ENCODE measurements at places on chromosomes 5 and 9.

- DNase-seq: no peak
Measured at GRCh38 chr9:134644725-134645606, 3.4 kb downstream of the COL5A1 start.

DNA sequence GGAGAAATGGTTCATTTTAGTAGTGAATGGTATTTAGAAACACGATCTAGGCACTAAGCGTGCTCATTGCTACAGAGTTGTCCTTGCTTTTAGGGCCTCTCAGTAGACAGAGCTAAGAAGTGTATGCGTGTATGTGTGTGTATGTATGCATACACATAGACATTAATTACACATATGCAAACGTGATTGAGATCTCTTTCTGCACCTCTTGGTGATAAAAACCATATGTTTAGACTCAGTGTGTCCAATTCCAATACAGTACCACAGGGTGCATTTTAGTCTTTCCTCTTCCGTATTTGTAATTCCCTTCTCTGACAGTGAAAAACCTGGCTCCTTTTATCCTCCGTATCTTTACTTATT is 13.1 kb downstream of the TRIO start:
- no peak for DNase-seq

DNA sequence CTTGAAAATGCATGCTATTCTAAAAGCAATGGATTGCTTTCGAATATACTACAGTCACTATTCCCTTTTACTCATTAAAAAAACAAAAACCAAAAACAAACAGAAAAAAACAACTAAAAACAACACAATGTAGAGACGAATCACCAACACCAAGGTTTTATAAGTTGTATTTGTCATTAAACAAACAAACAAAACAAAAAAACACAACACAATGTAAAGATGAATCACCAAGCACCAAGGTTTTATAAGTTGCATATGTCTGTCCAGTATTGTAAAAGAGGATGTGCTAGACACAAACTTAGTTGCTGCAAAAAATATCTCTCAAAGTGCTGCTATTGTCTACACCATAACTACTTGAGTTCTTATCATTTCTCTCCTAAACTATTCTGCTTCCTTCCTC is 1269.2 kb downstream of the EFNA5 start:
- no peak for DNase-seq

DNA sequence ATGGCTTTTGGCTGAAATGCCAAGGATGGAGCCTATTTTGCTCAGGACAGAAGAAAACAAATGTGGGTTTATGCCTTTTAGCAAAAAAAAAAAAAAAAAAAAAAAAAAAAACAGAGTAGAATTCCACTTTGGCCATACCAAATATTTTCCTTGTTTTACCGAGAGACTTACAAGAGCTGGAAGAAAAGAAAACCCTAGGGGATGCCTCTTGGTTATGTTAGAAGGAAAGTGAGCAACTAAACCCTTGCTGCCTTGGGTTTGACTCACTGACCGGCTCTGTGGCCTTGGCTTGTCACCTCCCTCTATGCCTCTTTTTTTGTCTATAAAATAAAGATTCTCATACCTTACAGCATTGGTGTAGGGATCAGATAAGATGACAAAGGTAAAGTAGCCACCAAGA is 69.6 kb upstream of the ABCA1 start:
- no peak for DNase-seq

- no peak for DNase-seq
Measured at GRCh38 chr5:98755406-98755805, 18.1 kb upstream of the RGMB start.

- DNase-seq: no peak
Measured at GRCh38 chr5:174177976-174178605, 132.6 kb downstream of the NSG2 start.

DNA sequence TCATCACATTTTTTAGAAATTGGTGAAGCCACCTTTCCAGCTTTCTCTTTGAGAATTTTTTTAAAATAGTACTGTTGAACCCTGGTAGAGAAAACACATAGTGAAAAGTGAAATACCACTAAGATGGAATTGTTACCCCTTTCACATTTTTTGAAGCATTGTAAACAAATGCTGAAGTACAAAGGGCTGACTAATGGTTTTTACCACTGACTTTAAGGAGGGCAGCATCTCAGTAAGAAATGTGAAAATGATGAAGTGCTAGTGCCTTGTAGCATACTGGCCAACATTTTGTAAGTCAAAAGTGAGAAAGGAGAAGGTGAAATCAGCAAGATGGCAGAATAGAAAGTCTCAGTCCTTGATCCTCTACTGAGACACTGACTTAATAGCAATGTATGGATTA is 320.6 kb downstream of the PJA2 start:
- DNase-seq: no peak

DNA sequence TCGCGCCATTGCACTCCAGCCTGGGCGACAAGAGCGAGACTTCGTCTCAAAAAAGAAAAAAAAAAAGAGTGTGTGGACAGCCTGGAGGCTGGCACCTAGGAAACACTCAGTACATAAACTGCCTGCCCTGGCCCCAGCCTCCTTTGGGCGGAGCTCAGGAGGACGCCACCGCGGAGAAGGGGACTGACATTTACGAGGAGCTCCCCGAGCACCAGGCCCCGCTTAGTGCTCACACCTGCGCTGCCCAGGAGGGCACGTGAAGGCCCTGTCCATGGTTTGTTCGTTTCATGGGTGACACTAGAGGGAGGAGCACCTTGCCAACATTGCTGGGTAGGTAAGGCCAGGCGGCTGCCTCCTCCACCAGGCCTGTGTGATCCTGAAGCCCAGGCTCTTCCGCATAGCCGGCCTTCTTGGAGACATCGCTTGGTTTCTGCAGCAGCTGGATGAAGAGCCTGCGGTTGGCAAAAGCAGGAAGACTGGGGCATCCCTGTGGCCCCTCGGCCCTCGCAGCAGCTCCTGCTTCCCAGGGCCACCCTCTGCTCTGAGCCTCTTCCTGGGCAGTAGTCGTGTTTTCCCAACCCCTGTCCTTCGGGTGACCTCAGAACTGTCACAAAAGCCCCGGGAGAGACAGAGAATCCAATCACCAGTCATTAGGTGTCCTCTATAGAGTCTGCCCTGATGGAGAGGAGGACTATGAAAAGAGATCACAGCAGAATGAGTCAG is 26.2 kb upstream of the LAMC3 start:
- no peak for DNase-seq

- DNase-seq: no peak
Measured at GRCh38 chr5:4191703-4192102, 596.1 kb downstream of the IRX1 start.

- no peak for DNase-seq
Measured at GRCh38 chr9:68505681-68506409, 34.8 kb downstream of the TMEM252 start.

DNA sequence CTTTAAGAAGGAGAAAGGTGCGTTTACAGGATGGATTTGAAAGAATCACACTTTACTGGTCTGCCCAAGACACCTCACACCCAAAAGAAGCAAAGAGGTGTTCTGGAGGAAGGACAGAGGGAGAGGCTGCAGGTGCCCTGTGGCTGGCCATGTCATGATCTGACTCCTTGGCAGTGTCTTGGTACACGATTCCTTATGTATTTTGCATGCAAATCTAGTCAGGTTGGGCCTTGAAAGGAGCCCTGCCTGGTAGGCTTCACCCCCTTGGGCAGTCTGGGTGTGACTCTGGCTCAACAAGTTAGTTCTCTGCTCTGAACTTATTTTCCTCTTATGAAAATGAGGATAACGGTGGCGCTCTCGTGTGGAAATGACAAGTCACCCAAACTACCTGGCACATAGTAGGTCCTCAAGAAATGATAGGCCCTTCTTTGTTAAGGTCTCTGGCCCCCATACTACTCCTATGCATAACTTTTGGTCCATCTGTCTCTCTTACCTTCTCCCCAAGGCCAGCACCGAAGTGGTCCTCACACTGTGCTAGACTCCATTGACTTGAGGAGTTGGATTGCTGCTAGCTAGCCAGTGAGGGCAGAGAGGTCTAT is 212.5 kb downstream of the SEMA6A start:
- DNase-seq: no peak

GRCh38 chr9:29966247-29966646 is 2393.0 kb upstream of the C9orf72 start:
- no peak for DNase-seq

DNA sequence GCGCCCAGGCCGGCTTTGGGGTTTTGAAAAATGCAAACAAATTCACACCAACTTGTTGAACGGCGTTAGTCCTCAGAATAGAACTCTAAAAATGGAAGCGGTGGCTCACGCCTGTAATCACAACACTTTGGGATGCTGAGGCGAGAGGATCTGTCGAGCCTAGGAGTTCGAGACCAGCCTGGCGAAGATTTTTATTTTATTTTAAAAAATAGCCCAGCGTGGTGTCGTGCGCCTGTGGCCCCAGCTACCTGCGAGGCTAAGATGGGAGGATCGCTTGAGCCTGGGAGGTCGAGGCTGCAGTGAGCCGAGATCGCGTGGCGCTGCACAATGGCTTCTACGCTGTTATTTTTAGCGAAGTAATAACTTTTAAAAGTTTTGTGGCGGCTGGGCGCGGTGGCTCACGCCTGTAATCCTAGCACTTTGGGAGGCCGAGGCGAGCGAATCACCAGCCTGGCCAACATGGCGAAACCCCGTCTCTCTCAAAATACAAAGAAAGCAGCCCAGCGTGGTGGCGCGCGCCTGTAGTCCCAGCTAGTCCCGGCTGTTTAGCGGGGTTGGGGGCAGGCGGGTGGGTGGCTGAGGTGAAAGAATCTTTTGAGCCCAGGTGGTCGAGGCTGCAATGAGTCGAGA is 694 bp upstream of the PLIN2 start:
- no peak for DNase-seq

- no peak for DNase-seq
Measured at GRCh38 chr9:33908114-33908513, 91.2 kb downstream of the UBE2R2 start.

GRCh38 chr5:102539996-102540728 is 41.4 kb upstream of the SLCO6A1 start:
- no peak for DNase-seq

DNA sequence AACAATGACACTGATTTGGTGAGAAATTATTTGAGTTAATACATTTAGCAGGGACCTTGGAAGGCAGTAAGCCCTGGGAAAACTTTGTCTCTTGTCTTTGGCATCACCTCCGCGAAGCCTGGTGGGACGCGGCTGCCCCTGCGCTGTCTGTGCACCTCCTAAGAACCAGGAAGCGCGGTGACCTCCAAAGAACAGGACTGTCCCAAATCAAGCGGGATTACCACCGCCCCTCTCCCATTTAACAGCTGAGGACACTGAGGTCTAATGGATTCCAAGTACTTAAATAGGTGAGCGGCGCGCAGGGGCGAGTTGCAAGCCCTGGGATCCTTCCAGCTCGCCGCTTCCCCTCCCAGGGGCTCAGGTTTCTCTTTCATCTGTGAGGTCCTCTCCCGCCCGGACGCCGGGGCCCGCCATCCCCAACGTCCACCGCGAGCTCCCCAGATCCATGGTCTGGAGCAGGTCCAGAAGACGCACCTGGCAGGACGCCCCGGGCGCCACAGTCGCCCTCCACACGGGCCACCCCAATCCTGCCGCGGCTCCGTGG is 432 bp downstream of the STARD4 start:
- DNase-seq: peak; percentile 33

GRCh38 chr5:178548746-178549145 is 41.4 kb downstream of the COL23A1 start:
- DNase-seq: no peak

GRCh38 chr5:97888439-97888838 is 705.4 kb upstream of the RIOK2 start:
- DNase-seq: no peak

DNA sequence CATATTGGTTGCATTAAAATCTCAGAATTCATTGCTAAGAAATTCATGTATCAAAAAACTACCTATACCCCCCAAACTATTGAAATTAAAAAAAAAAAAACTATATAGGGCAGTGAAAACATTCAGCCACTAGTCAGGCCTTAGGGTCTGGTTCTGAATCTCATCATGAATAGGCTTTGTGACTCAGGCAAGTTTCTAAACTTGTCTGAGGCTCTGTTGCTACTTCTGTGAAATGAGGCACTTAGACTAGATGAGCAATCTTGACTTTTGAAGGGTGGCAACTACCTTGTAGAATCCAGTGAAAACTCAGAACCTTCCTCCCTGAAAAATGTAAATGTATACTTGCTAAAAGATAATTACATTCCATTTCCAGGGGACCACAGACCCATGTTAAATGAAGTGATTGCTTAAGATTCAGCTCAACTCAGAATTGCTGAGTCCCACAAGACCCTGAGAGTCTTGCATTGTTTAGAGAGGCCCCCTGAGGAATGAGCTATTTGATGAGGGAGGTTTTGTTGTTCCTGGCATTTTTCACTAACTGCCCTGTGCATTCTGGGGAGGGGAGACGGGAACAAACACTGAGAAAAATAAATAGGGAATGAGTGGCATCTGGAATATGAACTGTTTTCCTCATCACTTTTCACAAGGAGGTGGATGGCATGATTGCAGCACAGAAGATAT is 29.5 kb downstream of the RAI14 start:
- DNase-seq: no peak

GRCh38 chr9:15349892-15350761 is 43.1 kb upstream of the TTC39B start:
- no peak for DNase-seq

- no peak for DNase-seq
Measured at GRCh38 chr5:118015511-118015910, 972.8 kb downstream of the DTWD2 start.

DNA sequence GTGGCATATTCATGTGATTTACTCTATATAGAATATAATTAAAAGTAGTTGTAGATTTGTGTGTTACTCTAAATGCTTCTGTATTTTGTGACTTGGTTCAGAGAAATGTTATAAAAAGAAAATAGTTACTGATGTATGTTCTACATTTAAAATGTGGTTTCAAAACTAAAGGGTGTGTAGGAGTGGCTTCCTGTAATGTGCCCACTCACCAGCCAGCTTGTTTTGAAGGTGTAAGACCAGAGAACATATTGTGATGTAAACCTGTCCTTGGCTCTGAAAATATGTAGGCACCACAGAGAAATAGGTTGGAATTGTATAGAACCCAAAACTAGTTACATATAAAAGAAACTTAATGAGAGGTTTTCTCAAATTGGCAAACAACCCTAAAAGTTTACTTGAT is 51.2 kb upstream of the ARRDC3 start:
- no peak for DNase-seq

GRCh38 chr5:37771731-37772130 is 68.1 kb downstream of the GDNF start:
- DNase-seq: no peak

DNA sequence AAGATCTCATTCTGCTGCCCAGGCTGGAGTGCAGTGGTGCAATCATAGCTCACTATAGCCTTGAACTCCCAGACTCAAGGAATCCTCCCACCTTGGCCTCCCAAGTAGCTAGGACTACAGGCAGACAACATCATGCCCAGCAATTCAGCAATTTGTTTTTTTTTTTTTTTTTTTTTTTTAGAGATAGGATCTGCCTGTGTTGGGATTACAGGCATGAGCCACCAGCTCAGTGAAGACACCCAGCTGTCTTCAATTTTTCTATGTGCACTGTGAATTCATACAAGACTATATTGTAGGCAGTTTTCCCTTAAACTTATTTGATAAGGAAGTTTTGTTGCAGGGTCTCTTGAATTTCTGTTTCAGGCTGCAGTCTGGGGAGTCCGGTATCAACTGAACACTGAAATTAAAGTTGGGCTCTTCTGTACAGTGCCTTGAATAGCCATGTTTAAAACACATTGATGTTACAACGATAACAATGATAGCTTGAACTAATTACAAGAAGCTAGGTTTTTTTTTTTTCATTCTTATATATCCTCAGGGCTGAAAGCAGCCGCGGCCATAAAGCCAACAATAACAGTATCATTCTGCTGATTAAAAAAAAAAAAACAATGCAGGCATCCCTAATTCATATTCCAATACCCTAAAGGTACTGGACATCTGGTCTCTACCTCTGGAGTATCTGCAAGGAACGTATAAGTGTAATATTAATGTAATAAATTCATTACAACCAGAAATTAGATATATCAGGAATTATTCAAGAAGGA is 63.5 kb downstream of the MPDZ start:
- DNase-seq: no peak

- no peak for DNase-seq
Measured at GRCh38 chr9:131635285-131635684, 90.0 kb downstream of the PRRT1B start.
